Kidney tubule cell (primary cell): ENCODE measurements at places on chromosomes 13 and 19.

DNA sequence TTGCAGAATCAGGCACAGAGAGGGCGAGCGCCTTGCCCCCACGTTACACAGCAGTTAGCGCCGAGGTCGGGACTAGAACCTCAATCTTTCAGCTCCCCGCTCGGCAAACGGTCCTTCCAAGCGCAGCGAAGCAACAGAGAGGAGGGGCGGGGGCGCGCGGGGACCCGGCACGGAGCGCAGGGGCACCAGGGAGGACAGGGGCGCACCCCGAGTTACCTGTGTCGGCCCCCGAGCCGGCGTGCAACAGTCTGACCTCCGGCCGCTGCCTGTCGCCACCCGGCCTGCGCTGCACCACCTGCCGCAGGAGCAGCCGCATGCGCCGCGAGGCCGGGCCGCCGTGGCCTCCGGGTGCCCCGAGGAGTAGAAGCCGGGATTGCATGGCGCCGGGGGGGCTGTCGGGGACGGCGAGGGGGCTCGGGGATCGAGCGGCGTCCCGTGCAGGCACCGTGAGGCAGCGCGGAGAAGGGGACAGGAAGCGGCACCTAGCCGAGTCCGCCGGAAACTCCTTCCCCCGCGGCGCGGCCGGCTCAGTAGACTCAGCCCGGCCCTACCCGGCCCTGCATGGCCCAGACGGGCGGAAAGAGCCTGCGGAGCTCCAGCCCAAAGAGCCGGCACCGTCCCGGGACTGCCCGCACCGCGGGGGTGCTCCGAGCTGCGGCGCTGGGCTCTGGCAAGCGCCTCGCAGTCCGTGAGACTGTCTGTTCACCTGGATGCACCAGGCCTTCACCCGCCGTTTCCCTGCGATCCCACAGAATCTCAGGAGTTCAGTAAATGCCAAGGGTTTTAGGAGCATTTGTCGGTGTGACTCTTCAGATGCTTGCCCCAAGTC lies at the start of gene VWA8:
VWA8 (minus strand) TSS at position 473 of the 829 bp plus-strand sequence; CDS start at position 379, 94 bp downstream.
- DNase-seq, result peak; percentile 85

GRCh38 chr19:49954933-49955332 lies 6.0 kb downstream of the SIGLEC11 start:
- no peak for DNase-seq

DNA sequence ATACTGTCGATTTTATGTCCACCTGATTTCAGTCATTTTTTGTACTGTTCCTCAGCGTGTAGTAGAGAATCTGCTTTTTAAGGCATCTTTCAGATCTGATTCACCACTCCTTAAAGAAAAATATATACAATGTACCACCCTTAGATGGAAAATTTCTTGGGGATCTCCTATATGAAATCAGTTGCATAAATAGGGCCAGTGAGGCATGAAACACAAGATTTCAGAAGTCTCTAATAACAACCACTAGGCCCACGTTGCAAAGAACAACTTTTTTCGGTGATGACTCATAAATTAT lies 1.4 kb downstream of the USP12 start:
- peak; percentile 59 for DNase-seq

GRCh38 chr19:5578097-5578846 lies 10.5 kb upstream of the TINCR start:
- DNase-seq, result peak; percentile 39
